ENCODE measurements at places on chromosomes 12 and 14.

- no peak for DNase-seq
These were observed 330.9 kb downstream of the FOXG1 start for GRCh38 chr14:29097476-29097875.

DNA sequence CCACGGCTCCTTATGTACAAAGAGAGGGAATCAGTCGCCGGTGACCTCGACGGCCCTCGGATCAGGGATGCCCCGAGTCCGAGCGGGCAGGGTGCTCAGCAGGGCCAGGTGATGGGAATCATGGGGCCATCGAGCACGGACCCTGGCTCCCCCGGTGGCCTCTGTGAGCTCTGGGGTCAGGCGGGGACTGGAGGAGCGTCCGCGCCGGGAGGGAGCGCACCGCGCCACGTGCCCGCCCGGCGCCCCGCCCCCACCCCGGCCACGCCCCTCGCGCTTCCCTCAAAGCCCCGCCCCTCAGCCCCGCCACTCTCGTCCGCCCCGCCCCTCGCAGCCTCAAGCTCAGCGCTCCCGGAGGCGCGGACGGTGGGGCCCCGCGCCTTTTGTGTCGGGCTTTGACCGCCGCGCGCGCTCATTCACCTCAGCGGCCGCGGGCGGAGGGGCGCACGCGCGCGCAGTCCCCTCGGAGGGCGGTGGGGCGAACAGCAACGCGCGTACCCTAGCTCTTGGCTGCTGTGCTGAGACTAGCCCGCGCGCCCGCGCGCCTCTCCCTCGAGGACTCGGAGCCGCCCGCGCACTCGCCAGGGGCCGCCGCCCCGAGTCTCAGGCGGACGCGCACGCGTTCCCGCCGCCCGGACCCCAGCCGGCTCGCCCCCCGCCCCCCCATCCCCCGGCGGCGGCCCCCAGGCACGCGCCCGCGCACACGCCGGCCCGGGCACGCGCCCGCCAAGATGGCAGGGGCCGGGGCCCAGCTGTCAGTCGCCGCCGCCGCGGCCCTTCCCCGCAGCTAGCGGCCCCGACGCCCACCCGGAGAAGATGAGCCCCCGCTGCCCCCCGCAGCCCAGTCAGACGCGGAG, 93.9 kb upstream of the EVL start:
- peak; percentile 61 for DNase-seq

DNA sequence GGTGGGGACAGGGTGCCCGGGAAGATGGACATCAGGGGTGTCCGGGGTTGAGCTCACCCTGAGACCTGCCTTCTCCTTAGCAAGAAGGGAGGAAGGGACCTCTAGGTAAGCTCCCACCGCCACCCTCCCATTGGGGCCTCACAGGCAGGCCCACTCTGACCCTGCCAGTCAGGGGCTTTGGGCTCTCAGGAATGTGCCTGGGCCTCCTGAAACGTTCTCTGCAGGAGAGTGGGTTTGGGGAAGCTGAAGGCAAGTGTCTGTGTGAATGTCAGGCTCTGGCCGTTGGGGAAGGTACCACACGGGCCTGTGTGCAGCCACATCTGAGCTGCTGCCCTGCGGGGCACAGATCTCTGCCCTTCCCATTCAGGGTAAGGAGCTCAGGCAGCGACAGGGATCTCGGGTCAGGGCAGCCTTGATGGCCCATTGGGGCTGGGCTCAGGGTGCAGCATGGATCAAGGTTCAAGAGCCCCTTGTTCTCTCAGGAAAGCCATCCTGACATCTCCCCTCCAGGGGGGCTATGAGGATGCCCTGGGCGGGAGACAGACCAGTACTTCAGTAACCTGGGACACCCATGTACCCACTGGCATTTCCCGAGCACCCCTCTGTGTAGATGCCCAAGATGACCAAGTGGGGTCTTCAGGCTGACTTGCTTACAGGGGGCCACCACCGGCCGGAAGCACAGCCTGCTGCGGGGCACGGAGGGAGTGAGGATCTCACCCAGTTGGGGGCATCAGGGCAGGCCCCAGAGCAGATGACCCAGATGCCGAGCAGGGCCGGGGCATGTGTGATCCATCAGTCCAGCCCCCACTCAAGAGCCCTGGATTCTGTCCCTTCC, 29.7 kb downstream of the FAM222A start:
- DNase-seq = no peak

DNA sequence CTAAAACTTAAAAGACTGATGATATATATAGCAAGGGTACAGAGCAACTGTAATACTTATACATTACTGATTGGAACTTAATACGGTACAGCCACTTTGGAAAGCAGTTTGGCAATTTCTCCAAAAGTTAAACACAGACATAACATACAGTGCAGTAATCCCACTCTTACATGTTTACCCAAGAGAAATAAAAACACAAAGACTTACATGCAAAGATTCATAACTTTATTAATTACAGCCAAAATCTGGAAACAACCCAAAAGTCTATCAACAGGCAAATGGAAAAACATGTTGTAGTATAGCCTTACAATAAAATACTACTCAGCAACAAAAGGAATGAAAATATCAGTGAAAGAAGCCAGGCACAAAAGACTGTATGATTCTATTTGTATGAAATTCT, 84.6 kb downstream of the GARIN6 start:
- DNase-seq = no peak

- no peak for DNase-seq
These were observed 138.0 kb downstream of the AACS start for GRCh38 chr12:125203145-125203765.

GRCh38 chr12:6062757-6063735, 61.4 kb downstream of the VWF start:
- no peak for DNase-seq

DNA sequence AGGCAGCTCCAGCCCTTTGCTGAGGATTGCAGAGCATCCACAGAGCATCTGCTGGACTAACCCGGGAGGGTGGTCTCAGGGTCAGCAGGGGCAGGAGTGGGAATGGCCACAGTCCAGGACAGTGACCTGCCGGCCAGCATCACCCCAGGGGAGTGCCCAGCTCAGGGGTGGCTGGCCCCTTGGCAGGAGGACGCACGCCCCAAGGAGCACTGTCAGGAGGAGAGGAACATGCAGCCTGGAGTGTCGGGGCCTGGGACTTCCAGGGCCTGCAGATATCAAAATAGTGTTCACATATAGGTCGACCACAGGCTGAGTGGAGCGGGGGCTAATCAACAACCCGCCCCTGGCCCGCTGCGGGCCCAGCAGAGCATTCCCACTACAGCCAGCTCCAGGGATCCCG, 33.2 kb upstream of the TEX22 start:
- no peak for DNase-seq
